Stimulated activated effector memory CD8-positive, alpha-beta T cell treated with anti-CD3 and anti-CD28 coated beads, Interleukin-12 subunit alpha, Interleukin-12 subunit beta, amount 100 ng/mL, for 72 hours (primary cell): ENCODE measurements at places on chromosomes 12 and 14.

DNA sequence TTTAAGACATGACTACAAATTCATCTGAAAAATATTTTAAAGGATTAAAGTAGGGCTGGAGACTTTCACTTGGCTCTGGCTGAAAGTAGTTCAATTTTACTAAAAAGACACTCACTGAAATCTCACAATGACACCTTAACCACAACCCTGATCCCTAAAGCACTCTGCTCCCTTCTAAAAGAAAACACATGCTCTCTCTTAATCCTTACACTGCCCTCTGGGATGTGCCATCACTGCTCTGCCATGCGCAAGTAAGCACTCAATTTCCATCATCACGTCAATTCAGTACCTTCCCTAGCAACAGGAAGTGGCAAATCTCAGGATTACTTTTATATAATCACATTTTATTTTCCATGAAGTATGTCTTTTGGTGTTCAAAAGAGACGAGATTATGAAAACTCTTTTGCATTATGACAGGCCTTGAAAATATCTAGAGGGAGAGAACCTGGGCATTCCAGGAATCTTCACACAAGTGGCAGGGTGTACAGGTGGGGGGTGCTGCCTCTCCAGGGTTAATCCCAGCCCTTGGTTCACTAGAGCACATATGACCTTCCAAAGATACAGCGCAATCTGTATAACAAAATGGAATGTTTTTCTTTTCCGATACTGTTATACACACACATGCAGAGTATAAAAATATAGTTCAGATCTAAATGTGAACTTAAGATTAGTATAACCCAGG is 7.3 kb downstream of the ATG14 start:
- DNase-seq, result no peak

- no peak for DNase-seq
These were observed 451.8 kb downstream of the ATP23 start for GRCh38 chr12:58393152-58393551.

DNA sequence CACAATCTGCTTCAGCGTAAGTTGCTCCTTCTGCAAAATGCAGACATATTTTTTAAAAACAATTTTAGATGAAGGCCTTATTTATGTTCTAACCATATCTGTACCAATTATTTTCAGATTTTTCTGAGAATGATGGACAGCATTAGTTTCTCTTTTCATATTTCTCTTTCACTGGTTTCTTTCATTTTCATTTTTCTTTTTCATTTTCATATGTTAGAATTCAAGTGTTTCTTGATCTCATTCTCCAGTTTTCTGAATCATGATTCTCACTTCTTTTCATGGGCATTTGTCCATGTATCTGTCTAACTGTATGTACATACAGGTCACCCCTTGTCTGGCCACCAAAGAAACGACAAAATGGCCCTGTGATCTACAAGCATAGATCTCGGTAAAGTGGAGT is 346.6 kb downstream of the NAV3 start:
- DNase-seq, result no peak

DNA sequence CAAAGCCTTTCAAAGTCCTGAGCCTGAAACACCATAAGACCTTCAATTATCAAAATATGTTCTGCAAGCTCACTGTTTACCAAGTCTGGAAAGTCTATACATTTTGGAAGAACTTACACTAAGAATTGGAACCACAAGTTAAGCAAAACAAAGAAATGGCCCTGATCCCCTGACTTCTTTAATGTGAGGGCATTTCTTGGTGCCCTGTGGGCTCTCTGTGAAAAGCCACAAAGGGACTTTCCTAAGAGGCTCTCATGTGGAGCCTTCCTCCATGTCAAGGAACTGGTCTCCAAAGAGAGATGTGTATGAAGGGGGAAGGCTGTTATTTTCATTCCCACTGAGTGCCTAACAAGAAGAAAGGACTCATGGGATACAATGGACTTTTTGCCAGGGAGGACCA is 13.5 kb upstream of the MYH6 start:
- DNase-seq, result peak; percentile 8
